ENCODE measurements at places on chromosomes 5 and 9.

DNA sequence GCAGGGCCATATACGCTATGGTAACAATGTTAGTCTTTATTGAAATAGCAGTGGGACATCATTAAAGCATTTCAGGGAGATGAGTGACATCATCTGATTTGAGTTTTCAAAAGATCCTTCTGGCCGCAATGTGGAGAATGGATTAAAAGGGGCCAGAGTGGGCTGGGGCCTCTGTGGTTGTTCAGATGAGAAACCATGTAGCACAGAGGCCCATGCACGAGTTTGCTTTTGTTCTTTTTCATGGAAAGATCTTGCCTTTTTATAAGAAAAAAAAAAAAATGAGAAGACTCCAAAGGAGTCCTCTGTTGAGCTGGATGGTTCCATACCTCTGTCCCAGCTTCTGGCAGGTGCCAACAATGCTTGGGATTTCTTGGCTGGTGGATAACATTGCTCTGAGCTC is 173.5 kb upstream of the SPRY4 start:
- no peak for DNase-seq

DNA sequence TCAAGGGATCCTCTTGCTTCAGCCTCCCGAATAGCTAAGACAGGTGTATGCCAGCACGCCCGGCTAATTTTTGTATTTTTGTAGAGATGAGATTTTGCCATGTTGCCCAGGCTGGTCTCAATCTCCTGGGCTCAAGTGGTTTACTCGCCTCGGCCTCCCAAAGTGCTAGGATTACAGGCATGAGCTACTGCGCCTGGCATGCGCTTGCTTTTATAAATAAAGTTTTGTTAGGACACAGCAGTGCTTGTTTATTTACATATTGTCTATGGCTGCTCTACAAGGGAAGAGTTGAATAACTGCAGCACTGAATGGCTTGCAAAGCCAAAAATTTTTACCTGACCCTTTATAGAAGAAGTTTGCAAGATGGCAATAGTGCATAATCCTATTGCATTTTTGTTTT is 27.7 kb downstream of the GPR21 start:
- DNase-seq: no peak

DNA sequence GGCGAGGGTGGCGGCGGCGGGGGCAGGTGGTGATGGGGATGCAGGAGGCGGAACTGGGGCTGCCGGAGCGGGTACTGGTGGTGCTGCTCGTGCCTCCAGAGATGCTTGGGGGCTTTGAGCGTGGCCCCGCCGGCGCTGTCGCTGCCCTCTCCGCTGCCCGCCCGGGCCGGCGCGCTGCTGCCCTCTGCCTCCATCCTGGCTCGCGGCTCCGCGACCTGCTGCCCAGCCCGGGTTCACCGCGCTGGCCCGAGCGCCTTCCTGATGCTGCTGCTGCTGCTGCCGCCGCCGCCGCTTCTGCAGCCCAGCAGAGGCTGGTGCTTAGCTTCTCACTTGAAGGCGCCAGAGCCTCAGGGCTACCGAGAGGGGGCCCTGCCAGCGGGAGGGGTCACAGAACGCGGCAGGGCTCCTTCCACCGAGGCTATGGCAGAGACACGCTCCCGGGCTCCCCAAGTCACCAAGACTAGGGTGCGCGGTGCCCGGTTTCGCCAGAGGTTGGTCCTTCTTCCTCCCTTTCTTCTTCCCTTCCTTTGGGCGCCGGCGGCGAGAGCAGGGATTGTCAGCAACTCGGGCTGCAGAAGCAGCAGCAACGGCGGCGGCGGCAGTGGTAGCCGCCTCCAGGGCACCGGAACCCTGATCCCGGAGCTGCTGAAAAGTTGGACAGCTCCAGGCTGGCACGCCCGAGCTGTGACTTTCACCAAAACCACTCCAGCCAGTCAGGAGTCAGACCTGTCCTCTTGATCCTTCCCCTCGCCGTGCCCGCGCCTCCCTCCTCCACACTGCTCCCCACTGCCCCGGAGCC is at the start of gene PDE4D:
TSS of gene PDE4D (minus strand) at position 298 of the 799 bp plus-strand sequence.
- no peak for DNase-seq

- no peak for DNase-seq
Observed at GRCh38 chr9:106769331-106769730, 93.6 kb upstream of the ZNF462 start.

DNA sequence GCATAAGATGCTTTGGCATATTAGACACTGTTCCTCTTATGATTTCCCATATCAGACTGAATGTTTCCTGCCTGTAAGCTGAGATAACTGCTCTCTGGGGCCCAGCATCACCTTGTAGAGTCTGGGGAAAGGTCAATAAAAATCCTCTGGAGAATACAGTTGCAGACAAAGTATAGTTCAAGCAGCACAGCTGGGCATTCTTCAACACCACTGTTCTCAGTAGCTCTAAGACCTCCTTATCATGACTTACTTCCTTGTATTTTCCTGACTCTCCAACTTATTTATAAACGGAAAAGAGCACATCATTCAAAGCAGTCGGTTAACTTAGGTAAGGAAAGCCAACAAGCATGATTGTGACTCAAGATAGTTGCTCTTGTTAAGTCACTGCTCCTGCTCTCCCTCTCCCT is 208.7 kb upstream of the RASEF start:
- no peak for DNase-seq

- DNase-seq: no peak
Observed at GRCh38 chr5:27242258-27242626, 203.9 kb upstream of the CDH9 start.

DNA sequence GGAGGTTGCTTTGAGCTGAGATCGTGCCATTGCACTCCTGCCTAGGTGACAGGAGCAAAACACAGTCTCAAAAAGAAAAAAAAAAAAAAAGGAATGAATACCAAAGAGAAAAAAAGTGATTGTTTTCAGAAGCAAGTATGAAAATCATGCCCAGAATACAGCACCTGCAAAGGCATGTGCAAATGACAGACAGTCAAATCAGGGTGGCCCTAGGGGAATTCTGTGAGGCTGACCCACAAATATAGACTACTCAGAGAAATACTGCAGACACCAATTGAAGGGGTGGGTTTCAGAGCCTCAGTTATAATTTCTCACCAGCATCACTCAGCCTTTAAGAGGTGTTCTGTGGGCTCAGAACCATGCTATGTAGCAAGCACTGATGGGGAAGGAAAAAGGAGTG is 28.6 kb downstream of the DCAF12 start:
- no peak for DNase-seq

- DNase-seq: no peak
Observed at GRCh38 chr9:119588874-119589744, 219.9 kb upstream of the BRINP1 start.

- no peak for DNase-seq
Observed at GRCh38 chr5:116347657-116348056, 227.0 kb downstream of the SEMA6A start.

- DNase-seq: no peak
Observed at GRCh38 chr9:114448706-114449105, 56.6 kb downstream of the WHRN start.

DNA sequence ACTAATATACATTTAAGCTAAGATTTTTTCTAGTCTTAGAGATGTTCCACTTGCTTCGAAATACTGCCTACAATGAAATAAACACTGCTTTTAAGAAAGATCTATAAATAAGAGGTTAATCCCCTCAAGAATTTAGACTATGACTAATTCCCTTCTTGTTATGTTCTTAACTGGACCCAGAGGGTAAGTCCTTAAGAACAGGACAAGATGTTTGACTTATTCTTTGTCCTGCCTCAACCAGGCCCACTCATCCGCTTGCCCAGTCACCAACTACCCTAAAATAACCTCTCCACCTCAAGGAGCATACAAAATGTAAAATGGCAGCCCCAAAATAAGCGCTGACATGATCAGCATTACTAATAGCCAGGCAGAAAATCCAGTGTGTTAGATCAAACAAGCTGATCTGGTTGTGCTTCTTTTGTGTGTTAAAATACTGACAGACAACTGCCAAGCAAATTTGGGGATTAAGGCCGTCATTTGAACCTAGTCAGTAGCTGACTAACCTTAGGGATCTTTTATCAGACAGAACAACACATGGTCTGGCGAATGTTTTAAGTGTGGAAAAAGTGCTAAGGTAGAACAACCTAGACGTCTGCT is 93.7 kb upstream of the SMC5 start:
- no peak for DNase-seq

DNA sequence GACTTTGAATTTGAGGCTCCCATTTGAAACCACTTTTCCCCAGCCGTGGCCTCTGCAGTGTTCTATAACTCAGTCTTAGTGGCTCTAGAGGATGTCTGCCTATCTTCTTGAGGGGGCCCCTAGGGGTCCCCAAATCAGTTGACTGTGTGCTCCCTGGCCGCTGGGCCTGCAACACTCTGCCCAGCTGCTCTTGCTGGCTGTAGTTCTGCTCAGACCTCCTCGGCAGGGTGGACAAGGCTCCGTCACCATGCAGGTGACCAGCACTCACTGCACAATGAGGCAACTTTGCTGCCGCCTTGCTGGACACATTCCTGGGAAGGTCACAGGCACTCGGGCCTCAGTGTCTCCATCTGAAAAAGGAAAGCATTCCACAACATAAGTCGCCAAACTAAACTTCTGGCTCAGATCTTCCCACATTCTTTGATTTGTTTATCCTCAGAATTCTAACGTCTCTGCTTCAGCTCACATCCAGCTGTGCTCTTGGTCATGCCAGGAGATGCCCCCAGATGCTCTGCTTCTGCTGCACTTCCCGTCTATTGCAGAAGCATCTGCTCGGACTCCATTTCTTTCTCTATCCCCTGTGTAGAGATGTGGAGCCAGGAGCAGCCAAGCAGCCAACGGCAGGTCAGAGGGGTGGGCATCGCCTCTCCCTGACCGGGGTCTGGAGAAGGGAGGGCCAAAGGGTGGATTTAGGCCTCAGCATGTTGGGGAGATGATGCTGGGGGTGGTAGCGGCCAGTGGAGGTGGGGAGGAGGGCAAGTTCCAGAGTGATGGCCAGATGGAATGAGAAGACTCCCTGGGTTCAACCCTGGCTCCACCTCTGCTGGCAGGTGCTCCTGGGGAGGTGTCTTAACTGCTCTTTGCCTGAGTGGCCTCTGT is 133.6 kb downstream of the MVB12B start:
- DNase-seq: no peak

DNA sequence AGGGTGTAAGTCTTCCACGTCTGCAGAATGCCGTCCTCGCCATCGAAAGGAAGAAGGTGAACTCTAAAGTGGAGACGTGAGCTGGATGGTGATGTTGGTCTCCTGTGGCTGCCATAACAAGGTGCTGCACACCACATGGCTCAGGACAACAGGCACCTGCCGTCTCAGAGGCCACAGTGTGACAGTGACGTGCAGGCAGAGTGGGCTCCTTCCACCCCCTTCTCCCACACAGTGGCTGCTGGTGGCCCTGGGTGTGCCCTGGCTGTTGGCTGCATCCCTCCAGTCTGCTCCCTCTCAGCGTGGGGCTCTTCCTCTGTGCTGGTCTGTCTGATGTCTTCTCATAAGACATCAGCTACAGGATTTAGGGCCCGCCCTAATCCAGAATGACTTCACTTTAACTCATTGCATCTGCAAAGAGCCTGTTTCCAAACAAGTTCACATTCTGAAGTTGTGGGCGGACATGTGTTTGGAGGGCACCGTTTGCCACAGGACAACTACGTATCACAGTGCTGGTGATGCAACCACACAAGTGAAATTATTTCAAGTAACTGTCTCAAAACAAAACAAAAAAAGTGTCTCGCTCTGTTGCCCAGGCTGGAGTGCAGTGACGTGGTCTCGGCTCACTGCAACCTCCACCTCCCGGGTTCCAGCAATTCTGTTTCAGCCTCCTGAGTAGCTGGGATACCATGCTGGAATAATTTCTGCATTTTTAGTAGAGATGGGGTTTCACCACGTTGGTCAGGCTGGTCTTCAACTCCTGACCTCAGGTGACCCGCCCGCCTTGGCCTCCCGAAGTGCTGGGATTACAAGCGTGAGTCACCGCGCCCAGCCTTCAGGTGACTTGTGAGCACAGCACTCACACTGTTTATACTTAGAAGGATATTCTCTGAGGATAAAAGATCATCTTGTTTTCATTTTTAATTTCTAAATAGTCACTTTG is 31.2 kb upstream of the CLPTM1L start:
- DNase-seq: no peak

- DNase-seq: no peak
Observed at GRCh38 chr9:108671794-108672193, 184.0 kb downstream of the ACTL7B start.

DNA sequence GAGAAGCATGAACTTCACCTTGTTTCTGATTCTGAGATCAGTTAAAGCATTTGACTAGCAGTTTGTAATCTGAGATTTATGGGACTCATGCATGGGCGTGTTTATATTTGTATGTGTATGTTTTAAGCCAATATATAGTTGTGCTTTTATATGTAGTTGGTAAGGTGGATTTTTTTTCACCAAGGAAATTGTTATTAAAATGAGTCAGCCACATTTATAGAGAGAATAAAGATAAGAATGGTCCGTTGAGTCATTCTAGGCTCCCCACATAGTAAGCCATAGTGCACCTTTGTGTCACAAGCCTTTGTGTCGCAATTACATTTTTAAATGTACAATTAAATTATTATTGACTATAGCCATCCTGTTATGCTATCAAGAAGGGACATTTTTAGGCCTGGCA is 89.0 kb downstream of the NLN start:
- DNase-seq: no peak

- no peak for DNase-seq
Observed at GRCh38 chr5:178150977-178151734, 2.5 kb downstream of the NHP2 start.

- no peak for DNase-seq
Observed at GRCh38 chr5:180202939-180203573, 6.0 kb downstream of the RASGEF1C start.

DNA sequence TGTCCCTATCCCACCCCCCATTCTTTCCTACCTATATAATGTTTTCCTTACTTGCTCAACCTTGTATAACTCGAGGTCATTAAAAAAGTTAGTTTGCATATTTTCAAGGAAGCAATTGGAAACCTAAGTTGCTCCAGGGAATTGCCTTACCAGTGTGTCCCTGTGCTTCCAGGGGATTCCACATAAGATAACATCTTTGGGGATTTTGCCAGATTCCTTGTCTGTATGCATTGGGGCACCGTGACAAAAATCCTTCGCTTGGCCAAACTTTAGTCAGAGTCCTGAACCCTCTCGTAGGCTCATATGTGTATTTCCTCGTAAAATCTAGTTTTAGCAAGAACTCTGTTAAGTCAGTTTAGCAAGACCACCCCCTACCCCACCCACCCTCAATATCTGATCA is 14.7 kb upstream of the OSMR start:
- DNase-seq: no peak

- DNase-seq: no peak
Observed at GRCh38 chr5:31638748-31639418, at the start of gene PDZD2. Gene PDZD2, plus strand, starts transcription at chr5:31639131.

DNA sequence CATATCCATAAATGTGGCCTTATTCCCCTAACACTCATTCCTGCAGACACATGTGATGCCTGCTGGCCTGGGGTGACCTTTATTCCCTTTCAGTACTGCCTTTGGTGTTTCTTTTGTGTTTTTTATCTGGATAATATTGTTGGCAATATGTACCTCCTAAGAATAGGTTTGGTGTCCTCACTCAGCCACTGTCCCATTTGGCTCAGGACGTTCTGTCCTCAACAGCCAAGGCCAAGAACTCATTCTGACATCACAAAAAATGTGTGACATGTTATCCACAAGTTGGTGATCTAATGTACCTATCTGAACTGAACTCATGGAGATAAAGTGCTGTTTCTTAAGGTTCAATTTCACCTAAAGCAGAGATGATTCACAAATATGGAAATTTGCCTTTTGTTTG is 142.9 kb upstream of the GRAMD2B start:
- no peak for DNase-seq

Data from iPS DF 6.9 (cell line).